Hepatocyte (in vitro differentiated cells): ENCODE measurements at places on chromosomes 3 and 15.

DNA sequence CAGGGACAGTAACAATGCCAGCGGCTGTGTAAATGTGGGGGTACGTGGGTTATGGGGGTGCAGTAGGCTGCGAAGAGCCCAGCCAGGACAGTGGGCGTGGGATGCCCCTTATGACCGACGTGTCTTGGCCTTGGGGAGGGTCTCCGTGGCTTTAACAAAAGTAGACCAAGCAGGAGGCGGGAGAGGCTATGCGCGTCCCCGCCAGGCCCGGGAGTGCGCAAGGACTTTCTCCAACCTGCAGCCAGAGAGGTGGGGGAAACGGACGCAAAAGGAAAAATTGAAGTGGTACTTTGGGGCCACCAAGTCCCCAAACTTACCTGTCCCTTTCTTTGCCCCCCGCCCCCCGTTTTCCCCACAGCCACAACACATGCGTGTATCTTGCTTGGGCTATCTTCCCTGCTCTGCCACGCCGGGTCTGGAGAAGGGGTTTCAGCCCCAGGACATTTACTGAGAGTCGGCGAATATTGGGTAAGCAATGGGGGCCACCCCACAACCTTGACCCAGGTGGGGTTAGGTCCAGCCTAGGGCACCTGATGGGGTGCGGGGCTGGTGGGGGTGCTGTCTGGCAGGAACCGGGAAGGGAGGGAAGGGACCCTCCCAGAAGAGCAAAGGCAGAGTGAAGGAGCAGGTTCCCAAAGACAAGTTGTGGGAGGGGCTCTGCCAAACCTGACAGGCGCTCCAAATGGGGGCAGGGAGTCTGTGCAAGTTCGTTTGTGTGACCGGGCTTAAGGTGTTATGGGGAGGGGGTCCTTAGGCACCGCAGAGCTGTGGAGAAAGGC lies 652 bp downstream of the ISLR2 start:
- DNase-seq = no peak

GRCh38 chr3:125001557-125002413 lies 54.0 kb downstream of the HEG1 start:
- DNase-seq = peak; percentile 61

GRCh38 chr3:4426782-4427344 lies 40.2 kb downstream of the SUMF1 start:
- peak; percentile 81 for DNase-seq

DNA sequence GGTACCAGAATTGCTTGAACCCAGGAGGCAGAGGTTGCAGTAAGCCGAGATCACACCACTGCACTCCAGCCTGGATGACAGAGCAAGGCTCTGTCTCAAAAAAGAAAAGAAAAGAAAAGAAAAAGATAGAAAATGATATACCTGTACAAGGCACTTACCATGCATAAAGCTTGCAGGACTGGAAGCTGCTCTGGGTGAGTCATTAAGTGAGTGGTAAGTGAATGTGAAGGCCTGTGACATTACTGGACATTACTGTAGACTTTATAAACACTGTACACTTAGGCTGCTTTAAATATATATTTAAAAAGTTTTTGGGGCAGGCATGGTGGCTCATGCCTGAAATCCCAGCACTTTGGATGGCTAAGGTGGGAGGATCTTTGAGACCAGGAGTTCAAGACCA lies 99.2 kb downstream of the SLMAP start:
- no peak for DNase-seq

GRCh38 chr15:41022487-41023090 lies 69.3 kb downstream of the CHAC1 start:
- DNase-seq = peak; percentile 63

GRCh38 chr3:123843668-123844067 lies 40.5 kb downstream of the MYLK start:
- DNase-seq = no peak

- DNase-seq = no peak
Observed at GRCh38 chr3:196440041-196440537, 7.9 kb upstream of the UBXN7 start.

DNA sequence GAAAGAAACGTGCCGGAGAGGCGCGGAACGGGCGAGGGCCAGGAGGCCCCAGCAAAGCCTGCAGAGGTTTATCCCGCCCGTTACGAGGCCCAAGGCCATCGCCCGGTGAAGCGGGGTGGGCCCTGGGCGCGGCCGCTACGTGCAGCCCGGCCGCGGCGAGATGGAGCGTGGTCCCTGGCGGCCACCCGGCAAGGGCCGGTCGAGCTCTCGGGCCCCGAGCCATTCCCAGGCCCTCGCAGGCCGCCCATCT lies 1.1 kb downstream of the PKM start:
- DNase-seq = no peak

DNA sequence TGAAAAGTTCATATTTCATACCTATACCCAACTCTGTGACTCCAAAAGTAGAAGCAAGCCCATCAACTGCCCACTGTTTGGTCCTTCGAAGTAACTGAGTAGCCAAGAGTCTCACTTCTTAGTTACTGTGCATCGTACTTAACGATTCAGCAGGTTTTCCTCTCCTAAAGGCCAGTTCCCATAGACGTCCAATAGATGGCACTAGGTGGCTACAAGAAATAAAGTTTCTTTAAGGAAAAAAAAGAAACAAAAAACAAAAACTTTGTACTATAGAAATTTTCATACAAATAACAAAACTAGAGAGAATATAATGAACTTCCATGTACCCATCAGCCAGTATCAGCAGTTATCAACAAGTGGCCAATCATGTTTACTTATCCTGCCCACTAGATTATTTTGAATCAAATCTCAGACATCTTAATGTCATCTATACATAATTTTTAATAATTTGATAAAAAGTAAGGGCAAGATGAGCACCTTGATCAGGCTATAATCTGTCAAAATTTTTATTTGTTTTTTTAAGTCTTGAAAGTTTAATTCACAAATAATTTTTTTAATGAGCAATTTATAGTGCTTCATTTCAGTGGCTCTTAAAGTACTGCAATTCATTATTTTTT lies 63.8 kb upstream of the ACP3 start:
- DNase-seq = peak; percentile 79

- DNase-seq = no peak
Observed at GRCh38 chr15:95624100-95624499, 706.4 kb upstream of the NR2F2 start.

DNA sequence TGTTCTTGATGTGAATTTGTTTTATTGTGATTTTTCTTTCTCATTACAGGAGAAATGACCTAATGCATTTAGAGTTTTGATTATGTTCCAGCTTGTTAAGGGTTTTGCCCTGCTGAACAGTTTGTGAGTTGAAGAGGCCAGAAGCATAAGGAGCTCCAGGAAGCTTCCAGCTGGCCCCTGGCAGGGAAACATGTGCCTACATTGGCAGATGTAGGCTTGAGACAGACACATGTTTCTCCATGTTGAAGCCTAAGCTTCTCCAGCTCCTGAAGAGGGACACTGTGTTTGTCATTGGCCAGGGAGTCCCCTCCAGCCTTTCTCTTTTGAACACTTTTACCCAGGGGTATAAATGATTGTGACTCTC lies 88.4 kb downstream of the ASB7 start:
- DNase-seq = no peak

- DNase-seq = no peak
Observed at GRCh38 chr3:154236331-154236730, 88.0 kb downstream of the DHX36 start.

DNA sequence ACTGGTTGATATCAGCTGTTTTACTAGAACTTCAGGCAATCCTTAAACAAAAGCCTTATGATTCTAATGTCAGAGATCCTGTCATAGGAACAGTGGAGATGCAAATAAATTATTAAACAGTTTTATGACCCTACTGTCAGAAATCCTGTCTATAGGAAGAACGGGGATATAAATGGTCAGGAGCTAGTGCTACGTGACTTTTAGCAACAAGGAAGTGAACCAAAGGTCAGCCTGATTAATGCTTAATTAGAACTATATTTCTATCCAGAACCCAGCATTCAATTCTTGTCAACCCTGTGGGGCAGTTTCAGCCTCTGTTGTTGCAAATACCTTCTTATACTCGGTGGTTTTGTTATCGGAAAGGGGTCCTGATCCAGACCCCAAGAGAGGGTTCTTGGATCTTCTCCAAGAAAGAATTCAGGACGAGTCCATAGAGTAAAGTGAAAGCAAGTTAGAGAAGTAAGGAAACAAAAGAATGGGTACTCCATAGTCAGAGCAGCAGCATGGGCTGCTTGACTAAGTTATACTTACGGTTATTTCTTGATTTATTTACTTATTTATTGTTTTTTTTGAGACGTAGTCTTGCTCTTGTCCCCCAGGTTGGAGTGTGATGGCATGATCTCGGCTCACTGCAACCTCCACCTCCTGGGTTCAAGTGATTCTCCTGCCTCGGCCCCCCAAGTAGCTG lies 59.9 kb upstream of the RNU6-1 start:
- DNase-seq = peak; percentile 30

GRCh38 chr15:61915640-61916039 lies 144.6 kb downstream of the VPS13C start:
- no peak for DNase-seq

- DNase-seq = no peak
Observed at GRCh38 chr3:44421280-44421679, 56.2 kb downstream of the ZNF445 start.

DNA sequence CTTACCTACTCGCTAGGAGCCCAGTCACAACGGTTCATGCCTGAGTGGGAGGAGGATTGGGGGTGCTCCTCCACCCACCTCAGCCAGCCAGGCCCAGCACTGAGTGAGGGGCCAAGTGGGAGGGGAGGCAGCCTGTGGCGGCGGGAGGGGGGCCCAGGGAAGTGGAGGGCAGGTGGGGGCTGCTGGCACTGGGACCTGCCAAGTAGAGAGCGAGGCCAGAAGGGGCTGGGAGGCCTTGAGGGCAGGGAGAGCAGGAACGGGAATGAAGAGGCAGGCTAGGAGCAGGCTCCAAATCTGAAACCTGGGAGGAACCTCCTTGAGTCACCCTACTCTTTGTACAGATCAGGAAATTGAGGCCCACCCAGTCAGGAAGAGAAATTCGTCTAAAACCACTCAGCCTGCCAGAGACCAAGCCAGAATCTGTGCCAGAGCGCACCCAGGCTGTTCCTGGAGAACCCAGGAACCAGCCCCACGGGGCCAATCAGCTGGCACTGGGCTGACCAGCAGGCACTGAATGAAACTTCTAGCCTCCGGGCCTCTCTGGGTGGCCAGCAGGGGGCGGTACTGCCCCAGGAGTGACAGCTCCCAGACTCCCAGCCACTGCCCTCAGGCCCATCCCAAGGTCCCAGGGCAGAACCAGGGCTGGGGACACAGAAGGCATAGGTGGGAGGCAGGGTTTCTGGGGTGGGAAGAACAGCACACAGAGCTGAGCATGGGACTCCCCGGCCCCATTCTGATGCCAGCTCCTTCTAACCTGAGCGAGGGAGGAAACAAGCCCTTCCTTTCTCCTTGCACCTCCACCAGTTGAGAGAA lies 14.8 kb upstream of the CYP11A1 start:
- peak; percentile 92 for DNase-seq

- DNase-seq = no peak
Observed at GRCh38 chr3:123520656-123521055, 64.2 kb downstream of the HACD2 start.

- no peak for DNase-seq
Observed at GRCh38 chr3:54547051-54547450, 380.8 kb downstream of the LRTM1 start.

DNA sequence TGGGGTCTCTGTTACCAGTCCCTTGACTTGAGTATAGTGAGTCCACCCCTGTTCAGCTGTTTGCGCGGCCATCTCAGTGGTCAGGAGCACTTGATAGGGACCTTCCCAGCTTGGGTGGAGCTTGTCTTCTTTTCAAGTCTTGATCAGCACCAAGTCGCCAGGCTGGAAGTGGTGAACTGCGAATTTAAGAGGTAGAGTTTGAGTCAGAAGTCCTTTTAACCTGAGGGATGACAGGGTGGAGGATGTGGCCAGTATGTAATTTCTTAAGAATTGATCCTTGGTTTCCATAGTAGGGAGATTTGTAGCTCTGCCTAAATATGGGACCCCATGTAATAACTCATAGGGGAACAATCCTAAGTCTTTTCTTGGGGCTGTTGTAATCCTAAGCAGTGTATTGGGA lies 86.3 kb upstream of the XCR1 start:
- DNase-seq = no peak

- DNase-seq = no peak
Observed at GRCh38 chr3:149128821-149129220, 617 bp upstream of the HPS3 start.

GRCh38 chr3:172543884-172544283 lies 20.7 kb upstream of the TNFSF10 start:
- DNase-seq = no peak

DNA sequence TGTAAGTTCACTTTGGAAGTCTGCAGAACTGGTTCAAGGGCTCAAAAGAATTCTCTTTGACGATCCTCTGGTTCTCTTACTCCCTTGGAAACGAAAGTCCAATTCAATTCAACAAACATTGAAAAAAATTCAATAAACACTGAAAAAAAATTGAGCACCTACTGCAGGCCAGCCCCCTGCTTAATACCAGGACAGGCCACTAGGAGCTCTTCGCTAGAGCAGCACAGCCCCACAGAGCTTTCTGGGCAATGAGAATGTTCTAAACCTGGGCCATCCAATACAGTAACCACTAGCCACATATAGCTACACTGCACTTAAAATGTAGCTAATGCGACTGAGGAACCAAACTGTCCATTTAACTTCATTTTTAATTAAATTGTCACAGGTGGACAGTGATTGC lies 50.4 kb upstream of the DCLK3 start:
- DNase-seq = no peak

GRCh38 chr15:25089577-25089976 lies 134.8 kb downstream of the SNRPN start:
- DNase-seq = no peak

GRCh38 chr15:89452330-89452836 lies 44.0 kb downstream of the RHCG start:
- DNase-seq = no peak

DNA sequence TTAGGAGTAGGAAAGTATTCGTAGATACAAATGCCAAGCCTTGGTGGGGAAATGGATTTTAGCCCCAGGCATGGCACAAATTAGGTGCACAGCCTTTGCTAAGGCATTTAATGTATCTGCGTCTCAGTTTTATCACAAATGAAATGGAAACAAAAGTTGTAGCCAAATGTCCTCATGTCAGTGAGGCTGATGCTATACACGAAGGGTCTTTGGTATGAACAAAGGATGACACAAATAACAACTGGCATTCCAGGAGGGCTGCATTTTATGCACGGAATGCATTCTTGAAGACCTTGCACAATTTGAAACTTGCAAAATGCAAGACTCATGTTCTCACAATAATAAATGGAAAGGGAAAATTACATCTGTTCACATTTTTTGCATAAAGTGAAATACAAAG lies 181.9 kb downstream of the SV2B start:
- no peak for DNase-seq

GRCh38 chr3:52310861-52311575 lies 5.1 kb upstream of the DNAH1 start:
- no peak for DNase-seq

DNA sequence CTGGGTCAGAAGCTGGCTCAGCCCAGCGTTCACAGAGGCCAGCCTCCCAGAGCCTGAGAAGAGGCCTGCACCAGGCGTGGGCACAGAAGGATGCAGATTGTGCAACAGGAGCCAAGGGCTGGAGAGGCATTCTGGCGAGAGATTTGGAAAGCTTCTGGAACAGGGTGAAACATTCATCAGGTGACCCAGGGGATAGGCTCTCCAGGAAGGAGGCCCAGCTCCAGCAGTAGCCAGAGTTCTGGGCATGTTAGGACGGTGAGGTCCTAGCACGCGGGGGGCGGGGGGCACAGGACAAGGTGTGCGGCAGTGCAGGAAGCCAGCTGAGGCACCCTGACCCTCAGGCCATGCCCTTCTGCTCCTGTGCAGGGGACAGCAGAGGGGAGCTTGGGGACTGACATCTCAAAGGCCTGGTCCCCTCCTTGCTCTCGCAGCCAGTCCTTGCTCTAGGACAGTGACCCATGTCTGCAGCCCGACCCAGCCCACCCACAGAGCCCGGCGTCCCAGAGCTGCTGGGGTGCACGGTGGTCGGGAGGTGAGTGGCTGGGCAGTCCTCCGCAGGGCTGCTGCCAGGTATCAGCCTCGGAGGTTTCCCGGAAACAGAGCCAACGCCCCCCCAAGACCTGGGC lies 111.7 kb upstream of the KLF13 start:
- DNase-seq = peak; percentile 53
